ENCODE measurements at places on chromosomes 11 and 22.
A peak's percentile ranks its signal among the peaks of the same experiment; 100 is the strongest.

DNA sequence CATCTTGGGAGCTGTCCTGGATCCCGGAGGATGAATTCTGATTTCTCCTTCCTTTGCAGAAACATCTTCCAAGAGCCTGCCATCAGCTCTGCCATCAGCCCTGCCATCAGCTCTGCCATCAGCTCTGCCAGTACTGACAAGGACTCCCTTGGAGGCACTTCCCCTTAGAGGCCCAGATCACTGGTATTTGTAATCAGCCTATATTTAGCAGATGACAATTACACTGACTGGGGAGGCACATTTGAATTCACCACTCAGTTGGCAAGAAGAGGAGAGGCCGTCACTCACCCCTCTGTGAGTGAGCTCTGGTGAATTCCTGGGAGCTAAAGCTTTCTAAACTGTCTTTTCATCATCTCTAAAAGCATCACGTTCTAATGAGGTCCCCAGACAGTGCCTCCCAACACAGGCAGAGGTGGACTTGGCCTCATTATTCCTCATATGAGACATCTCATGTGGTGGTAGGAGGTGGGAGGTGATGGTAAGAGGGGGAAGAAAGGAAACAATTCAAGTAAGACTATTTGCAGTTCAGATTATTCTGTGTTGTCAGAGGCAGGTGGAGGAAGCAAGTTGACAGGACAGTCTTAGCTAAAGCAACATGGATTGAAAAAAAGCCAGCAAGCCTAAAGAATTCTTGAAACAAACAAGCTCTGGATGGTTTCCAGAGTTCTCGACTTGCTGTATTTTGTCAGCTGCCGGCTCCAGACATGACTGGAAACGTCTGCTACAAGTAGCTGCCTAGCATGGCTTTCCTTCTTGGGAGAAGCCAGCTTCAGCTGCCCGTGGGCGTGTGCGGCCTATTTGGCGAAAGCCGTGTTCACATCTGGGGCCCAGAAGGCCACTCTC is 771.7 kb downstream of the TBC1D22A start:
- no peak for DNase-seq

GRCh38 chr11:132185726-132186592 is 815.5 kb downstream of the NTM start:
- no peak for DNase-seq

GRCh38 chr11:17643506-17644405 is 75.6 kb upstream of the MYOD1 start:
- no peak for DNase-seq

- DNase-seq, result no peak
Observed at GRCh38 chr11:12889243-12889642, 119.9 kb upstream of the RASSF10 start.

- DNase-seq, result peak; percentile 55
Observed at GRCh38 chr11:15969281-15969680, 387.1 kb downstream of the SOX6 start.

DNA sequence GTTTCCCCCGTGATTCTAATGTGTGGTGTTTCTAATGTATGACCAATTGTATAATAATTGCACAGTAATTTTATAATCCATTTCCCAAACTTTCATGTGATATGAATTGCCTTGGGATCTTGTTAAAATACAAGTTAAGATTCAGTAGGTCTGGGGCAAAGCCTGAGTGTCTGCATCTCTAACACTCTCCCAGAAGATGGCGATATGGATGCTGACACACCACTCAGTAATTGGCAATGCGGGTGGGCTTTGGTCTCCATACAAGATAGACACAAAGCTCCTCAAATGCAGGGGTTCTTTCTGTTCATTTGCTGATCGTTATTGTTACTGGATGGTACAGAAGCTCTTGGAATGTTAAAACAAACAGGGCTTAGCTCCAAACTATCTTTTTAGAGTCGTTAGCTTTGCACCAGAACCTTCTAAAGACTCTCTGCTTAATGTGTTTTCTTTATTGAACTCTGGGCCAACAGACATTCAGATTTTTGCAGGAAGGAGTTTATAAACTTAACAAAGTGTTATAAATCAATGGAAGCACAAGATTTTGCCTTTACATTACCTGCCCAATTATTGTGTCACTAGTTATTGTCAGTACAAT is 45.4 kb upstream of the ANO3 start:
- no peak for DNase-seq

DNA sequence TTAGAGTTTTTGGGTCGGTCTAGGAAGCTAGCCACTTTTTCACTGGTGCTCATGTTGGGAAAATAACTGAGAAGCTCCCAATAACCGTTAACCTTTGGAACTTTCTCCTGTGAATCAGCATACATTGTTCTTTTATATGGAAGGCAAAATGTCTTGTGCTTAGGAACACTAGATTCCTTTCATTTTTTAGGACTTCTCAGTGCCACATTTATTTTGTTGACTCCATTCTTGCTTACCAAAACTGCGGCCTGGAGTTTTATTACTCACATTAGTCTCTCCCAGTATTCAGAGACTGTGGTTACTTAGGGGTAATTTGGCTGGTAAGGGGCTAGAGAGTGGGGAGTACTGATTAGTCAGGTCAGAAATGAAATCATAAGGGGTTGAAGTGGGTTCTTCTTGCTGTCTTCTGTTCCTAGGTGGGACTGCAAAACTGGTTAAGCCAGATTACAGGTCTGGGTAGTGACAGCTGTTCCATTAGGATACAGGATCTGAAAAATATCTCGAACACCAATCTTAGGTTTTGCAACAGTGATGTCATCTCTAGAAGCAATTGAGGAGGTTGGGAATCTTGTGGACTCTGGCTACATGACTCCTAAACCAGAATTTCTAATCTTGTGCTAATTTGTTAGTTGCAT is 631.4 kb upstream of the LUZP2 start:
- DNase-seq, result no peak

DNA sequence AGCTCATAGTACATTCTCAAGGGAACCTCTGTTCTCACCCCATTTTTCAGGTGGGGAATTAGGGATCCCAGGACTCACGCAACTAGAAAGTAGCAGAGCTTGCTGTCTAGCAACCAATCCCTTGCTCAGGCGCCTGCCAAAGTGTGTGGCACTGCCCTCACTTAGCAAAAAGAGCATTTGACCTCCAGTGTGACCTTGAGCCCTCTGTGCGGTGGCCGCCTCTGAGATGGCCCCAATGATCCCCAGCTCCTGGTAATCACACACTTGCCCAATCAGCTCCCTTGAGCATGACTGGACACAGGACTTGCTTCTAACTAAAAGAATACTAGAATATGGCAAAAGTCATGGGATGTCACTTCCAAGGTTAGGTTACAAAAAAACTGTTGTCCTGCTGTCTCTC is 2.6 kb upstream of the LGALS2 start:
- DNase-seq, result no peak

DNA sequence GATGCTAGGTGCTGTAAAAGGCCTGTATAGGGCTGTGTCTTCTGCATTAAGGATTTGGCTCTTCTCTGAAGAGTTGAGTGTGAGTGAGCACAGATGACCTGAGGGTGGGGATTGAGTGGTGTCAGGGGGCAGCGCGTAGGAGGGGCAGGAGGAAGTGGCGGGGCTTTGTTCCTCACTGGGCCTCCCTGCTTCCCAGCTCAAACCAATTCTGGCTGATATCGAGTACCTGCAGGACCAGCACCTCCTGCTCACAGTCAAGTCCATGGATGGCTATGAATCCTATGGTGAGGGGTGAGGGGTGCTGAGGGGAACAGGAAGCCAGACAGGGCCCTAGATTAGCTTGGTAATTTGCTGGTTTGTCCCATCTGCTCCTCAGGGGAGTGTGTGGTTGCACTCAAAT is 9.1 kb downstream of the PHOX2A start:
- DNase-seq, result no peak

DNA sequence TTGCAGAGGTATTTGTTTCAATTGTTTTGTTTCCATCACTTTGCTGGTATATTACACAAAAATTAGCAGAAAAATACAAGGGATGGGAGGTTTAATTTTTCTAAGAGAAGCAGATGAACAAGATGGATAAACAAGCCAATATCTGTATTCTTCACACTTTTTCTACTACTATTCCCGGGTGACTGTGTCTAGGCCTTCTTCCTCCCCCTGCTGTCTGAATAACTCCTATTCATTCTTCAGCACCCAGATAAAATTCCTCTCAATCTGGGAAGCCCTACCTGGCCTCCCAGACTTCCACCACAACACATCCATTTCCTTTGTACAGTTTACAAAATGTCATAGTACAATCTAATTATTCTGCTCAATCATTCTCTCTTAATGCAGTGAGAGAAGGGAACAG is 666.6 kb upstream of the TENM4 start:
- no peak for DNase-seq

- DNase-seq, result no peak
Observed at GRCh38 chr11:26228778-26229177, 103.2 kb upstream of the ANO3 start.

GRCh38 chr11:15048616-15049015 is 24.8 kb upstream of the CALCB start:
- no peak for DNase-seq

- no peak for DNase-seq
Observed at GRCh38 chr11:77202941-77203900, 75.2 kb downstream of the MYO7A start.

DNA sequence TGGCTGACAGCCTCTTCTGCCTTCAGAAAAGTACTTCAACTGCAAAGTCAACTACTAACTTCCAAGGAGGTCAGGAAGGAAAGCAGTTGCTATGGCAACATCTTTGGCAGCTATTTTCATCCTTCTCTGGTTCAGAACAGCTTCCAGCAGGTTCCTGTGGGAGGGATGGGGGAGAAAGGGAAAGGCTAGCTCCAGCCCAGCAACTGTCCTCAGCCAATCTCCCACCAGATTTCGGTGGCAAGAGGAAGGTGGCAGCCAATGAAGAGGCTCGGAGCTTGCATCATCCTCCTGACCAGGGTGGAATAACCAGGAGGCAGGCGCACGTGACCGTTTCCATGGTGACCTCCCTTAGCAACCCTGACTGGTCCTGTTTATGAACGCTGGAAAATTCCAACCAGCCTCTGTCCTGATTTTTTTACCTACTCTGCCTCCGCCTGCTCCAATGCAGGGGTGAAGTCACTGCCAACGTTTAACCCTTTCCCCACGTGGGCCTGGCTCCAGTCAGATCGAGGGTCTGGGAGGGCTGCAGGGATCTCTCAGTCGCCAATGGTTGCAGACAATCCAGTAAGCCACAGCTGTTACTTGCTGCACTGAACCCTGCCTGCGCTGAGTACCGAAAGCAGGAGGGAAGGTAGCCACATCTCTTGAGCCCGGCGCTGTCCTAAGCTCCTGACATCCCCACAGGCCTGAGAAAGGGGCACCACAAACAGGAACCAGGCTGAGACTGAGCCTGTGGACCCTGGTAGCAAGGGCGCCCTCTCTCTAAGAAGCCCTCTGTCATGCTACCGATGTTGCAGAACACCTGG is 11.2 kb upstream of the MALAT1 start:
- peak; percentile 100 for DNase-seq

DNA sequence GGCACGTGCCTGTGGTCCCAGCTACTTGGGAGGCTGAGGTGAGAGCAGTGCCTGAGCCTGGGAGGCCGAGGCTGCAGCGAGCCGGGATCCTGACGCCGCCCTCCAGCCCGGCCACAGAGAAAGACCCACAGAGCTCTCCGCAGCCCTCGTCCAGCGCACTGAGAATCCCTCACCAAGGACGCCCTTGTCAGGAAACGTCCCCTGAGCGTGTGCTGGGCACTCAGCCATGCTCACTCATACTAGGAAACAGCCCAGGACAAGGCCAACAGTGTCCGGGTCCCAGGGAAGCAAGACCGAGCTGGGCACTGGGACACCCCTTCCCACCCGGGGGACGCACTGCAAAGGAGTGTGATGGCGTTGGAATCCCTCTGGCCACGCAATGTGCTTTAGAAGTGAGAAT is 14.5 kb downstream of the DEAF1 start:
- DNase-seq, result no peak

- DNase-seq, result no peak
Observed at GRCh38 chr11:94636388-94636949, 69.3 kb downstream of the PIWIL4 start.

GRCh38 chr11:12110714-12111548 is 541 bp downstream of the MICAL2 start:
- peak; percentile 20 for DNase-seq

DNA sequence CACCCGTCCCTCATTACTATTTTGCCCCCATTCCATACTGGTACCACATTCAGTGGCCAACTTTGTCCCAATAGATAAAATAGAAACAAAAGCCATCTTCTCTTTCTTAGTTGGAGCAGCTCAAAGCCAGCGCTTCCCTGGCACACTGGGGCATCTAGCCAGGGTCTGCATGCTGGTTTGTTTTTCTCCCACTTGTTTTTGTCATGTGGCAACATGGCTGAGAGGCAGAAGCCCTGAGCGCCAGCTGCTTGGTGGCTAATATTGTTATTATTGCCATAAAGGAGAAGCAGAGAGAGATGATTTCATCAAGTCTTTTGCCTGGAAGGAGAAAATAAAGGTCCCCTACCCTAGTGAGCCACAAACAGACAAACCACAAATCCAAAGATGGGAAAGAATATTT is 48.4 kb upstream of the CRTAM start:
- DNase-seq, result no peak

- DNase-seq, result peak; percentile 97
Observed at GRCh38 chr11:61814958-61815789, 1.6 kb downstream of the FADS1 start.

- no peak for DNase-seq
Observed at GRCh38 chr11:113240790-113241635, 73.4 kb upstream of the TTC12 start.

GRCh38 chr22:36022162-36022561 is 6.5 kb downstream of the RBFOX2 start:
- no peak for DNase-seq

DNA sequence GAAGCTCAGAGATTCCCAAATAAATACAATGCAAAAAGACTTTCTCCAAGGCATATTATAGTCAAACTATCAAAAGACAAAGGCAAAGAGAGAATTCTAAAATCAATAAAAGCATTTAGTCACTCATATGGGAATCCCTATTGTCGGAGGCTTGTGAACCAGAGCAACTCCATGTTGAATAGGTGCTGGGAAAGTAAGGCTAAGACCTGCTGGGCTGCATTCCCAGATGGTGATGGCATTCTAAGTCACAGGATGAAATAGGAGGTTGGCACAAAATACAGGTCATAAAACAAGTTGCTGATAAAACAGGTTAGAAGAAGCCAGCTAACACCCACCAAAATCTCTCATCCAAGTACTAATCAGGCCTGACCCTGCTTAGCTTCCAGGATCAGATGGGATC is 84.5 kb downstream of the JRKL start:
- no peak for DNase-seq

GRCh38 chr11:68076371-68077042 is 37.7 kb downstream of the TCIRG1 start:
- no peak for DNase-seq

GRCh38 chr11:122209619-122210366 is 93.8 kb upstream of the BLID start:
- DNase-seq, result peak; percentile 90

DNA sequence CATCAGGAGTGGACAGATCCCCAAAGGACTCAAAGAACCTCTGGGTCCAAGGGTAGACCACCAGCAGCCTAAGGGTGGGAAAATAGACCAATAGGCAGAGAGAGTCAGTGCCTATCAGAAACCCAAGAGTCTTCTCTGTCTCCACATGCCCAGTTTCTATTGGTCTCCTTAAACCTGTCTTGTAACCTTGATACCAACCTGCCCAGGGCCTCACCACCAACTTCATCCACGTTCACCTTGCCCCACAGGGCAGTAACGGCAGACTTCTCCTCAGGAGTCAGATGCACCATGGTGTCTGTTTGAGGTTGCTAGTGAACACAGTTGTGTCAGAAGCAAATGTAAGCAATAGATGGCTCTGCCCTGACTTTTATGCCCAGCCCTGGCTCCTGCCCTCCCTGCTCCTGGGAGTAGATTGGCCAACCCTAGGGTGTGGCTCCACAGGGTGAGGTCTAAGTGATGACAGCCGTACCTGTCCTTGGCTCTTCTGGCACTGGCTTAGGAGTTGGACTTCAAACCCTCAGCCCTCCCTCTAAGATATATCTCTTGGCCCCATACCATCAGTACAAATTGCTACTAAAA is at the start of gene HBB:
Gene HBB, minus strand, starts transcription at position 340 of the 579 bp plus-strand sequence. Its CDS starts 50 bp downstream, at position 290.
- DNase-seq, result no peak

All from putamen (tissue), 1 donor.